ENCODE measurements at places on chromosomes 4 and X. TPM values are rescaled to one million over a fixed set of nuclear protein-coding genes. Genes with fewer than 3 reads are reported as not detected.

DNA sequence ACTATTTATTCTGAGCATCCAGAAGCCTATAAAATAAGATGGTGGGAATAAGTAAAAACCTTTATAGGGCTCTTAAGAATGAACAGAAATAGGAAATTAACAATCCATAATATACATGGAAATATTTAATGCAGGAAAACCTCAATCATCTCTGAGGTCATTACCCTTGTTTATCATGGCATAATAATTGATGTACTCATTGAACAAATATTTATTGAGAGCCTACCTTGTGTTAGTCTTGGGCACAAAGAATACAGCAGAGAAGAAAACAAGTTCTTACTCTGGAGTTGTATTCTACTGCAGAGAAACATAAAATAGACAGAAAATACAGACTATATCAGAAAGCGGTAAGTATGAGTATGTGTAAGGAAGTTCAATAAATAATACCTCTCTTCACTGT lies 167.2 kb downstream of the COX18 start:
- no peaks in the 10 kb centered on the region for H3K27me3 ChIP-seq
- no peak overlapping the region for H3K27ac ChIP-seq
- H3K36me3 ChIP-seq, result no peaks in the 10 kb centered on the region
- no peaks in the 10 kb centered on the region for H3K4me1 ChIP-seq

- H3K27me3 ChIP-seq, result no peaks in the 10 kb centered on the region
- no peak overlapping the region for H3K27ac ChIP-seq
- H3K4me1 ChIP-seq, result no peaks in the 10 kb centered on the region
Measured at GRCh38 chr4:156495836-156496235, 475.8 kb downstream of the PDGFC start.

CAPN6 gene
- total RNA-seq, result not detected

KDM6A gene
- total RNA-seq, result 27.0 TPM

ASMTL gene
- total RNA-seq, result 19.1 TPM

BEX2 gene
- total RNA-seq, result 14.3 TPM

THAP6 gene
- 20.6 TPM for total RNA-seq

- H3K27me3 ChIP-seq, result no peaks in the 10 kb centered on the region
- H3K36me3 ChIP-seq, result no peaks in the 10 kb centered on the region
- no peak overlapping the region for H3K4me3 ChIP-seq
- no peak for DNase-seq
- H3K4me1 ChIP-seq, result peaks cover 65% of the 10 kb centered on the region
Measured at GRCh38 chr4:25856756-25857155, 6.0 kb downstream of the SEL1L3 start.

DNA sequence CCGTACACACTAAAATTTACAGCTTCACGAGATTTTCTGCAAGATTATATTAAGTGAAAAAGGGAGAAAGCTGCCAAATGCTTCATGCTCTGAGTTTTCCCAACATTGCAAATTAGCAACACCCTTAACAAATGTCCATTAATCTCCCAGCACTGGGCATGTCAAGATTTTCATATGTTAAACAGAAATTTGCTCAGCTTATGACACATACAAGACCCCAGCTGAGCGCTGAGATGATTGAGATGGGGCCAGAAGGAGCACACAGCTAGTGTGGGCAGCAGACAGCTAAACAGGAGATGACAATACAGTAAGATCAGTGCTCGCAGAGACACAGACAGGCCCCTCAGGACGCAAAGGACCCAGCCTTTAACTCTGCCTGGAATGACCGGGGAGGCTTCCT lies 208.8 kb downstream of the STK32B start:
- DNase-seq, result no peak
- H3K4me1 ChIP-seq, result no peaks in the 10 kb centered on the region
- H3K27ac ChIP-seq, result no peak overlapping the region

UBE2D3 gene
- total RNA-seq, result 289 TPM

ETDA gene
- total RNA-seq, result not detected

DNA sequence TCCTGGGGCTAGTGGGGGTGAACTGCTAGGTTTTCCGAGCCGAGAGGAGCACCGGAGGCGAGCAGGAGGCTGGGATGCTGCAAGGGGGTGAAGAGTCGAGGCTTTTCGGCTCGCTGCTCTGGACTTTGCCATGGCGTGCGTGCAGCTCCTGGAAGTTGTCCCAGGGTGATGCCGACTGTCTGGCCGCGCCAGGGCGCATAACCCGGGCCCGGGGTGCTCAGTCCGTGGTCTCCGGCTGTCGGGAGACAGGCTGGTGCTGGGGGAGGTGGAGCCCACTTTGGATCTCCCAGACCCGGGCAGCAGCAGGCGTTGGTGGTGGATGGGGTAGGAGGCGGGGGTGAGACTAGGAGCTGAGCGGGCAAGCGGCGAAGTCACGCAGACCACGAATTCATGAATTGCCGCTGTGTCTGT lies 793 bp downstream of the GRIA3 start:
- peak overlapping the region; percentile 30 for H3K4me3 ChIP-seq
- DNase-seq, result no peak
- no peak overlapping the region for H3K27ac ChIP-seq

LRP2BP gene
- total RNA-seq, result 1.5 TPM

DNA sequence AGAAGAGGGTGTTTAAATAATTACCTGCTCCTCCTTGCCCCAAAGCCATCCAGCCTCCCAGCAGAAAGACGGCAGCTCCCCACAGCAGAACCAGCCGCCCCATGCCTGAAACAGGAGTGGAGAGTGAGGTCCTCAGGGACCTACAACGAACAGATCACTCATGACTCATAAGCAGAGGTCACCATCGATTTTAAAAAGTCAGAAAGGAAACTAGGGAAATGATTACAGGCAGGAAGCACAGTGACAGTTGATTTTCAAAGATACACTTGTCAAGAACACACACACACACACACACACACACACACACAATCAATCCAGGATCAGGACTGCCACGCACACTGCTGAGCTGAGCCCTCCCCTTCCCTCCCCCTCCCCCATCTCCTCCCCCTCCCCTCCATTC lies at the start of gene CRLF2:
CRLF2 (minus strand) TSS at position 118 of the 400 bp plus-strand sequence; CDS start at position 103, 15 bp downstream.
- H3K4me1 ChIP-seq, result no peaks in the 10 kb centered on the region
- no peaks in the 10 kb centered on the region for H3K27me3 ChIP-seq
- H3K36me3 ChIP-seq, result no peaks in the 10 kb centered on the region
- H3K27ac ChIP-seq, result no peak within 1 kb of the TSS
- H3K4me3 ChIP-seq, result no peak within 1 kb of the TSS
- DNase-seq, result no peak

DUX4 gene
- total RNA-seq, result not detected

MAGEC2 gene
- total RNA-seq, result not detected

DNA sequence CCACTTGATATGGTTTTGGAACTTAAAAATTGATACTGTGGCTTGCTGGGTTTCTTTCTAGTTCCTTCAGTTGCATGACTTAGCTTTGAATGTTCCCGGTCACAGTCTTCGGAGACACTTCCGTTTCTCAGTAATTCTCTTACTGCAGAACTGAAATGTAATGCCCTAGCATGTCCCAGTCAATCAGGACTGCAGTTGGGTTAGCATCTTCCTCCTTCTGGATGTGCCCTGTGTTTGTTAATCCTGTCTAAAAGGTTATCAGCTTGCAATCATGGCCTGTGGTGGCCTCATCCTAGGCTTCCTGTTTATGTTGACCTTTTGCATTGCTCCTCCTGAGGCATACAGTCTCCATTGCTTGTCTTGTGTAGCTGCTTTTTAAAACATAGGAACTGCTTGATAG lies 275.9 kb downstream of the ARHGAP10 start:
- H3K36me3 ChIP-seq, result no peaks in the 10 kb centered on the region
- no peak overlapping the region for H3K27ac ChIP-seq
- peaks cover 13% of the 10 kb centered on the region for H3K4me1 ChIP-seq
- H3K27me3 ChIP-seq, result no peaks in the 10 kb centered on the region

DNA sequence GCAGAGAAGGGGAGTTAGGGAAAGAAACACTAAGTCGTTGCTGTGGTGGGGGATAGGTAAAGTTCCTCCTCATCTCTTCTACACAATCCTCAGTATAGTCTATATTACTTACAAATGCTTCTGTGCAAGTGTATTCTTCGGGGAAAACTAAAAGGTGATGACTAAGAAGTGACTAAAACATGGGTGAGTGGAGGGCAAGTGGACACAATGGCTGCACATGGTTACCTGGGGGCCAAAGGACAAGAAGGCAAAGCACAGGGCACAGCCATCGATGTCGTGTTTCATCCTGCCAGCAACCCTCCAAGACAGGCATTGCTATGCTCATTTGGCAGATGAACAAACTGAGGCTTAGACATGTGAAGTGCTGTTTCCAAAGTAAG lies 35.5 kb upstream of the CCKAR start:
- no peak for DNase-seq
- no peak overlapping the region for H3K4me3 ChIP-seq
- no peaks in the 10 kb centered on the region for H3K36me3 ChIP-seq
- no peak overlapping the region for H3K27ac ChIP-seq

GAGE2A gene
- total RNA-seq, result not detected

PABPC1L2B gene
- total RNA-seq, result not detected

GRCh38 chr4:138938366-138938690 lies 77.3 kb upstream of the NOCT start:
- H3K36me3 ChIP-seq, result no peaks in the 10 kb centered on the region
- H3K4me1 ChIP-seq, result no peaks in the 10 kb centered on the region
- no peaks in the 10 kb centered on the region for H3K27me3 ChIP-seq
- H3K4me3 ChIP-seq, result no peak overlapping the region
- no peak overlapping the region for H3K27ac ChIP-seq

DNA sequence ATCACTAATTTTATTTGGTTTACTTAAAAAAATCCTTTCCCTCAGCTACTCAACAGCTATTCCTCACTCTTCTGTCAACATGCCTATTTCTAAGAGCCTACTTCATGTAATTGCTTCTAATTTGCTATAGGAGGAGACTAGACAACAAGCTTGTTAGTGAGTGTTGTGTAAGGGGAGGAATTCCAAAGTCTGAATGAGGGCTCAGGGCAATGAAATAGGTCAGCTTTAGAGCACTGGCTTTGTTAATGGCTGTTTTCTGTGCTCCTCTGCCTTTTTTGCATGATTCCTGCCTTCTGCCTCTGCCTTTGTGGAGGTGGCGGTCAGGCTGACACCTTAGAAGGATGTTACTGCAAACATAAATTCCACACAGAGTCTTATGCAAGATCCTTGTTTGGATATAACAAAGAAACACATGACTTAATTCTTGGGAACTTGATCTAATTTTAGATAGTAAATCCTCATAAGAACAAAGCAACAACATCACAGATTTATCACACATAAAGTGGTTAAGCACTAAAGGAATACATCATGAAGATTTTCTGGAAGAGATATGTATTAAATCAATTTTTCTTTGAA lies 15.0 kb upstream of the PAGE1 start:
- H3K4me1 ChIP-seq, result no peaks in the 10 kb centered on the region
- H3K36me3 ChIP-seq, result no peaks in the 10 kb centered on the region
- DNase-seq, result no peak
- H3K27ac ChIP-seq, result no peak overlapping the region
- H3K27me3 ChIP-seq, result no peaks in the 10 kb centered on the region

GRCh38 chrX:133475521-133475920 lies 60.2 kb upstream of the GPC4 start:
- H3K27me3 ChIP-seq, result no peaks in the 10 kb centered on the region
- H3K4me3 ChIP-seq, result no peak overlapping the region
- H3K36me3 ChIP-seq, result no peaks in the 10 kb centered on the region
- no peak overlapping the region for H3K27ac ChIP-seq

GRCh38 chrX:67094061-67094460 lies 449.8 kb upstream of the AR start:
- H3K27ac ChIP-seq, result no peak overlapping the region
- H3K36me3 ChIP-seq, result no peaks in the 10 kb centered on the region
- DNase-seq, result no peak
- H3K4me3 ChIP-seq, result no peak overlapping the region
- H3K4me1 ChIP-seq, result no peaks in the 10 kb centered on the region

GRCh38 chrX:23509256-23509655 lies 158.0 kb upstream of the PRDX4 start:
- H3K27me3 ChIP-seq, result no peaks in the 10 kb centered on the region
- H3K4me1 ChIP-seq, result no peaks in the 10 kb centered on the region
- H3K4me3 ChIP-seq, result no peak overlapping the region
- H3K27ac ChIP-seq, result no peak overlapping the region

DNA sequence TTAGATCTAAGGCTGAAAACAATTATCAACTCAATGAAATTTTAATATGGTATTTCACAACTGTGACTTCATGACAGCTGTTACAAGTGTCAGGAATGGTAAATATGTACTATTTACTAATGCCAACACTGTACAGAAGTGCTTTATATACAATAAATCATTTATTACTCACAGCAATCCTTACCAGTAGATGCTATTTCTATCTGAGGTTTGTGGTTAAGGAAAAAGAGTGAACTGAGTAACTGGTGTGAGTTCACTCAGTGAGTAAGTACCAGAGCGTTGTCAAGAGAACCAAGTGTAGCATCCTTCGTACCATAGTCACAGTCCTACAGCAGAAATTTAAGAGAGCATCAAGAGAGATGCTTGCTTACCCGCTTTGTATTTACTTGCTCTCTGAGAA lies 23.3 kb downstream of the MTHFD2L start:
- no peaks in the 10 kb centered on the region for H3K36me3 ChIP-seq
- DNase-seq, result no peak
- no peaks in the 10 kb centered on the region for H3K4me1 ChIP-seq
- no peak overlapping the region for H3K27ac ChIP-seq
- H3K4me3 ChIP-seq, result no peak overlapping the region
- H3K27me3 ChIP-seq, result no peaks in the 10 kb centered on the region

GRCh38 chrX:52865343-52865998 lies 2.4 kb downstream of the XAGE3 start:
- no peak for DNase-seq
- H3K27ac ChIP-seq, result no peak overlapping the region
- H3K27me3 ChIP-seq, result no peaks in the 10 kb centered on the region
- H3K4me3 ChIP-seq, result no peak overlapping the region
- no peaks in the 10 kb centered on the region for H3K4me1 ChIP-seq

- no peak overlapping the region for H3K4me3 ChIP-seq
- no peaks in the 10 kb centered on the region for H3K4me1 ChIP-seq
- DNase-seq, result no peak
- peaks cover 11% of the 10 kb centered on the region for H3K36me3 ChIP-seq
- no peak overlapping the region for H3K27ac ChIP-seq
Measured at GRCh38 chrX:136028383-136028984, 43.2 kb downstream of the SLC9A6 start.

- H3K36me3 ChIP-seq, result no peaks in the 10 kb centered on the region
- no peaks in the 10 kb centered on the region for H3K4me1 ChIP-seq
- no peak overlapping the region for H3K4me3 ChIP-seq
- H3K27ac ChIP-seq, result no peak overlapping the region
Measured at GRCh38 chr4:114811564-114812301, 213.1 kb downstream of the UGT8 start.

- no peaks in the 10 kb centered on the region for H3K27me3 ChIP-seq
- DNase-seq, result peak; percentile 42
- peak overlapping the region; percentile 76 for H3K4me3 ChIP-seq
- H3K4me1 ChIP-seq, result peaks cover 44% of the 10 kb centered on the region
- H3K36me3 ChIP-seq, result no peaks in the 10 kb centered on the region
Measured at GRCh38 chr4:106315476-106315967, 487 bp downstream of the TBCK start.

GRCh38 chr4:82677327-82677726 lies 115.5 kb upstream of the TMEM150C start:
- no peak overlapping the region for H3K4me3 ChIP-seq
- no peaks in the 10 kb centered on the region for H3K4me1 ChIP-seq
- DNase-seq, result no peak
- H3K27me3 ChIP-seq, result no peaks in the 10 kb centered on the region
